Activated naive CD8-positive, alpha-beta T cell treated with anti-CD3 and anti-CD28 coated beads for 36 hours (primary cell): ENCODE measurements at places on chromosomes 6 and 20. TPM values are rescaled to one million over a fixed set of nuclear protein-coding genes. Genes with fewer than 3 reads are reported as not detected.

Gene HLA-DRB1
- total RNA-seq: 4.2 TPM

DNA sequence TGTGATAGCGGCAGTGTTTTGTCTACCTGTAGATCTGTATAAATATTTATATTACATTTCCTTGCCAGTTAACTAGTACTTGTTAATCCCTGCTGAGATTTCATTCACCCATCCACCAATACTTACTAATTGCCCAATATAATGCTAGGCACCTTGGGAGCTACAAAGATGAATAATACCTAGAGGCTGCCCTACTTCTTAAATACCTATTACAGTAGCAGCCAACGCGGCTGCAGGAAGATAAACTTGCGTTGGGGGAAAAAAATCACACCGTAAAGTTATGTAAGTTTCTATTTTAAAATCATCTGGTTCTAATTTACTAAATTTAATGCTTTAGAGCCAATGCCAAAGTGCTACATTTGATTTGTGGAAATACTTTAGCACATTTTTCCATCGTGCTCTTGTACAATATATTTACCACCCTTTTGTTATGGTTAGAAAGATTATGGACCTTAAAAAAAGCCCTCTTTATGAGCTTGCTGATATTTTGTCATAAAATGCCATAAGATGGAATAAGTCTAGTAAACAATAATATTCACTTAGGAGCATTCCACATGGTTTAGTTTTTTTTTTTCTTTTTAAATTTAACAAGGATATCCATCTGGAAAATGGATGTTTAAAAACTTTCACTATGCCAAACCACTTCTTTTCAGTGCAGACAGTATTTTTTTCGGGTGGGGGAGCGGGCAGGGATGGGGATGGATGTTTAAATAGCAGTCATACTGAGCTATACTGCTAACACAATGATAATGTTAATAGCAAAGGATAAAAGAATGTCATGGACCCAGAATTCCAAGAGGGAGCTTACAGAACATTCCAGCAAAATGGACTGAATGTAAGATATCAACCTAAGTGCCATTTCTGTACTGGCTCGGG is 13.2 kb upstream of the NEDD9 start:
- DNase-seq: no peak

Gene DEFB118
- total RNA-seq: not detected

Gene PACSIN1
- 0.28 TPM for total RNA-seq

Gene AURKA
- total RNA-seq: 83.6 TPM

GRCh38 chr20:38460040-38460623 is 12.5 kb upstream of the RALGAPB start:
- no peak for DNase-seq

DNA sequence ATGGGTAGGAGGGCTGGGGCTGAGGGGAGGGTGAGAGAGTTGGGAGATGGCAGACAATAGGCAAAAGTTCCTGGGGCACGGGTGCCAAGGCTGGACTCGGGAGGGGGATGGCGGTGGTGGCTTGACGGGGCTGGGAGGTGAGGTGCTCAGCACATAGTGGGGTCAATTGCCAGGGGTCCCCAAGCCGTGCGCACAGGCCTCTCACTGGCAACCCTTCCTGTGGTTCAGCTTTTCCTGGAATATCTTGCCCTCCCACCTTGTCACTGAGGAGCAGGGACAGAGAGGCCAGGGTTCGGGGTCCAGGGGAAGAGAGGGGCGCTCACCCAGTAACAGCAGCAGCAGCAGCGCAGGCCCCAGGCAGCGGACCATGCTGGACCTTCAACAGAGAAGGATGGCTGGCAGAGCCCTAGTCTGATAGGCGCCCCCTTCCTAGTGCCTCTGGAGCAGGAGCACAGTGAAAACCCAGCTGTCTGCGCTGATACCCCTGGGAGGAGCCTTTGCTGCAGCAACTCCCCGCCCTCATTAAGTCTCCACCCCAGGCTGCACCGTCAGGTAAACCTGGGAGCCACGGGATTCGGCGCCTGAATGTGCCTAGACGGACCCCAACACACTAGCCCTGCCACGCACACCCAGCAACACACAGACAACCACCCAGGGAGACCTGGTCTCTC is at the start of gene GFRA4:
GFRA4 (minus strand) TSS at position 369 of the 671 bp plus-strand sequence; CDS start at position 369, 0 bp downstream.
- DNase-seq: no peak

- no peak for DNase-seq
Measured at GRCh38 chr6:113171882-113172281, 685.3 kb upstream of the MARCKS start.

DNA sequence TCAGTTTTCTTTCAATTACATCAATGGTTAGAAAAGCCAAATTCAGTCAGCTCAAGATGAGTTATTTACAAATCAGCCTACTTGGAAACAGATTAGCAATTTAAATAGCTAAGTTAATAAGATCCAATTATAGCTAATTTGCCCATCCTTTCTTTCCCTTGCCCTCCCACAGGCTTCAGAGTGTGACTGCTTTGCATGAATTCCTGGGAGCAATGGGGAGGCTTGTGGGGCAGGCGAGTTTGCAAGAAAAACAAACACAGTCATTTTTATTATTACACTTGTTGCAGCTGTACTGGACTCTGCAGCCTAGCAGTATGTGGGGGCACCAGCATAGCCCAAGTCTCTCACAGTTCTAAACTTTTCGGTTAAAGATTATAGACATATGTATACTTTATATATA is 219.0 kb downstream of the NKAIN2 start:
- no peak for DNase-seq
